ENCODE measurements at places on chromosomes 5 and 9.

- no peak for DNase-seq
Measured at GRCh38 chr9:32867601-32868204, 84.4 kb downstream of the TMEM215 start.

- no peak for DNase-seq
Measured at GRCh38 chr5:73763300-73764032, 137.5 kb downstream of the ARHGEF28 start.

DNA sequence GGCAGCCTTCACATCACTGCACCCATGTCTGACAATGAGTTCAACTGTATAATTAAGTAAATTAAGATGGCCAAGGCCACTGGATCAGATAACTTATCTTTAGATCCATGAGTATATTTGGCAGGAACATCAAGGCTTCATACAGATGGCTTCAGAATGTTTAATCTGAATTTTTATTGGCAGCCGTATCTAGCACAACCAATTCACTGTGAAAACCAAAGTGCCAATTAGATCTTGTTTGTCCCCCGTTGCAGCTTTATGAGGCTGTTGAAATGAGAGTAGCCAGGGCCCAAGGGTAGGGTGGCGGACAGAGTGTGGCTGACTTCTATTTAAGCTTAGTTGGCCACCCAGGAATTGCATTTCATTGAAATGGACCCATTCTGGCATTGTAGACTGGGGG lies 137.7 kb downstream of the SYK start:
- DNase-seq = no peak

- no peak for DNase-seq
Measured at GRCh38 chr5:93884254-93884653, 142.9 kb upstream of the POU5F2 start.

DNA sequence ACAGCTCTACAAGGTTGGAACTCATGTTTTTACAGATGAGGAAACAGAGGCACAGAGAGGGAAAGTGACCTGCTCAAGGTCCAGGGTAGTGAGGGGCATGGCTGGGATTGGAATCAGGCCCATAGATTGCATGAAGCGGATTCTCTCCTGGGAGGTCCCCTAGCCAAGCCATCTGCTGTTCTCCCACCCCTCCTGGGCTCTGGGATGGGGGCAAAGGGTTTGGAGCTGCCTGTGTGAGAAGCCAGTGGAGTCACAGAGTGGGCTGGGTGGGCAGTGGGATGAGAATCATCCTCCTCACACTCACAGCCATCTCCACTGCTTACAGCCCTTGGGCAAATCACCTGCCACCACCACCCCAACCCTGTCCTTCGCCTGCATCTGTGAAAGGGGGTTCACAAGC lies 38.6 kb upstream of the PSD2 start:
- no peak for DNase-seq

All from NCI-H1694 treated with DMSO at 0.1 percent for 48 hours (cell line).